ENCODE measurements at places on chromosomes 1 and 21.

- DNase-seq = no peak
Observed at GRCh38 chr1:58780411-58780810, 3.4 kb downstream of the JUN start.

GRCh38 chr1:244917073-244917670, 52.8 kb upstream of the HNRNPU start:
- no peak for DNase-seq

DNA sequence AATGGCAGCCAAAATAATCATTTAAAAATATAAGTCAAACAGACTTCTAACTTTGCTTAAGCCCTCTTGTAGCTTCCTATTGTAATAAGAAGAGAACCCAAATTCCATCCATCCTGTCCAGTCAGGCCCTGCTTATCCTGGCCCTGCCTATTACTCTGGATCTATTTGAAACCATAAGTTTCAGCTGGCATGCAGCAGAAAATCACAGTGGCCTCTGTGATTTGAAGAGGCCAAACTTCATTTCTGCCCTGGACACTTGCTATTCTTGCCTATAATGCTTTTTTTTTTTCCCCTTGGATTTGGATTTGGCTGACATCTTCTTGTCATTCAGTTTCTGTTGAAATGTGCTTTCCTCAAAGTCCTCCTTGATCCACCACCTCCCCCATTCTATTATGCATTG, 642.8 kb downstream of the USP25 start:
- DNase-seq = no peak

GRCh38 chr1:94532077-94532476, 9.5 kb downstream of the F3 start:
- peak; percentile 28 for DNase-seq

- DNase-seq = no peak
Observed at GRCh38 chr1:28718586-28719331, 18.0 kb upstream of the YTHDF2 start.

Measured in NCI-H226 (cell line).